Aorta (tissue), 5 donors: ENCODE measurements at places on chromosomes 11 and 22. TPM values are rescaled to one million over a fixed set of nuclear protein-coding genes. Genes with fewer than 3 reads are reported as not detected.
A peak's percentile ranks its signal among the peaks of the same experiment; 100 is the strongest.

GRCh38 chr11:121953122-121953521 lies 162.9 kb downstream of the BLID start:
- H3K4me3 ChIP-seq = no peak overlapping the region
- H3K4me1 ChIP-seq = no peaks in the 10 kb centered on the region
- no peak for DNase-seq
- peaks cover 3% of the 10 kb centered on the region for H3K27me3 ChIP-seq
- H3K27ac ChIP-seq = no peak overlapping the region

- no peaks in the 10 kb centered on the region for H3K36me3 ChIP-seq
- no peaks in the 10 kb centered on the region for H3K4me1 ChIP-seq
- no peak overlapping the region for H3K4me3 ChIP-seq
- H3K27me3 ChIP-seq = no peaks in the 10 kb centered on the region
- no peak for DNase-seq
Observed at GRCh38 chr22:49678137-49678841, 149.4 kb downstream of the BRD1 start.

DNA sequence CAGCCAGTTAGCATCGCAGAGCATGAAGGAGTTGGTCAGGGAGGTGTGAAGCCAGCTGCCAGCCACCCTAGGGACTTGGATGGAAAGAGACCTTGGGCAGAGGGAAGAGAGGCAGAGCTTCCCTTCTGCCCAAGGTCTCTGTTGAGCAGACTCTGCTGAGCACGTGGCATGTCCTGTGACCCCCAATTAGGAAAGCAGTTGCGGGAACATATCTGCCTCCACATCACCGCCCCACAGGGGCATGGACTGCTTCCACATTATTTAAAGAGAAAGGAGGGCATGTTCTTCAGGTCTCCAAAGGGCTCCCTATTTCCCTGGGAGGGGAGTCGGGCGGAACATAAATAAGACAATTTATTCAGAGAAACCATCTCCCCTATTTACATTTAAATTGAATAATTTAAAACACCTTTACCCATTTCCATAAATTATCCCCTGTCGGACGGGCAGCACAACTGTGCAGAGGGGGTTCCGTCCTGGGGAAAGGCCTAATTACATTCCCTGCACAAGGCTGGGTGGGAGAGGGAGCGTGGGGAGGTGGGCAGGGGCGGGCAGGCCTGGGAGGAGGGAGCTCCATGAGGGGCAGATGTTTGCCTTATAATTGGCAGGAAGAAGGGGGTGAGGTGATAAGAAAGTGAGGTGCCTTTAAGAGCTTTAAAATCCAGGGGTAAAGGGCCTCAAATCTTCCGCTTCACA lies 88.8 kb upstream of the THY1 start:
- H3K4me1 ChIP-seq = no peaks in the 10 kb centered on the region
- no peak overlapping the region for H3K27ac ChIP-seq
- DNase-seq = no peak
- H3K4me3 ChIP-seq = no peak overlapping the region
- no peaks in the 10 kb centered on the region for H3K27me3 ChIP-seq

GRCh38 chr22:40215266-40215665 lies 37.5 kb downstream of the TNRC6B start:
- H3K36me3 ChIP-seq = no peaks in the 10 kb centered on the region
- peak; percentile 71 for DNase-seq
- no peak overlapping the region for H3K27ac ChIP-seq

DNA sequence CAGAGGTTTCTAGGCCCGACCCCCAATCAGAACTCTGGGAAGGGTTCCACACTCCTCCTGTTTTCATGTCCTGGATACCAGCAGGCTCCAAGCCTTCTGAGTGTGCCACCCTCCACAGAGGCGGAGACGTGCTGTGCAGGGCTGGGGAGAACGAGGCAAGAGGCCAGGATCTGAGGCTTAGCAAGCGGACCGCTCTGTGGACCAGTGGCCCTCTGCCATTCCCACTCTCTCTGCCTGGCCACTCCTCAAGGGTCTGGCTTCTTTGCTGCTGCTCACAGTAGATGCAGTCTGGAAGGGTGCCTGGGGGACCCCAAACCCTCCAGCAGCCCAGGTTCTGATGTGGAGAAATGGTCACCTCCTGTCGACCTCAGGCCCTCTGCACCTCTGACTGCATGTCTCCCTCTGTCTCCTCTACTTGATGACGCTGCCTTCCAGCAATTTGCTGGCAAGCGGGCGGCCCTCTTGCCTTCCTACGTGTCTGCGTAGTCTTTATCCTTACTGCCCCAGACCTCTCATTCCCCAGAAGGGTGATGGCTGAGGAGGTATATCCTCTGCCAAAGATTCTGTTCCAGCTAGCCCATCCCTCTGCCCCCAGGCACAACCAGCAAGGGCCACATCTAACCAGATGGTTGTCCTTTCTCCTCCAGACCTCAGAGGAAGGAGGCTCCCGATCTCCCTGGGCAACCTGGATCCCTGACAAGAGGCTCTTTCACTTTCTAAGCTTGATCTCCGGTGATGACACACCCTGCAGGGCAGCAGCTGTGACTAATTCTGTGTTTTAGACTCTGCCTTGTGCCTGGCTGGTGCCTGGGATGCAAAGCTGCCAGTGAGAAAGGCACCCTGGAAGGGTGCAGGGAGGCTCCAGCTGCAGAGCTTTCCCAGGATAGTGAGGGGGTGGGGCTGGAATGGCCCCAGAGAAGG lies 87.3 kb downstream of the NAT10 start:
- no peak overlapping the region for H3K4me3 ChIP-seq
- peak; percentile 91 for DNase-seq
- no peaks in the 10 kb centered on the region for H3K4me1 ChIP-seq
- H3K27ac ChIP-seq = peak overlapping the region; percentile 53

SCGB1D2 gene
- not detected for total RNA-seq

DNA sequence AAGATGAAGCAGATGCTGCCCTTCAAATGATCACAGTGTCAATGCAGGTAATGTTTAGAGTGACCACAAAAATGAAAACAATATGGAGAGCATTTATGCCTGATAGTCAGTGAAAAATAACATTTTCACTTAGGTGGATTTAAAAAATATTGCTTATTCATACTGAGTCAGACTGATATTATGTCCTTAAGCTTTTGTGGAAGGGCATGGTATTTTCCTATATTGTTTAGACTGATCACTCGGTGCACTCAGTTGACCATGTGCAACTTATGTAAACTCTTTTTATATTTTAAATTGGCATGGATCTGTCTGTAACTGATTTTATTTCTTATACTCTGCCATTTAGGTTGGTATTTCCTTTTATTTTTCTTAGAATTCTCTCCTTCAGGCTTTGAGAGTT lies 106.6 kb downstream of the DYNC2H1 start:
- H3K4me1 ChIP-seq = no peaks in the 10 kb centered on the region
- no peaks in the 10 kb centered on the region for H3K27me3 ChIP-seq
- no peak overlapping the region for H3K27ac ChIP-seq
- no peak overlapping the region for H3K4me3 ChIP-seq
- DNase-seq = no peak
- H3K36me3 ChIP-seq = no peaks in the 10 kb centered on the region

DNA sequence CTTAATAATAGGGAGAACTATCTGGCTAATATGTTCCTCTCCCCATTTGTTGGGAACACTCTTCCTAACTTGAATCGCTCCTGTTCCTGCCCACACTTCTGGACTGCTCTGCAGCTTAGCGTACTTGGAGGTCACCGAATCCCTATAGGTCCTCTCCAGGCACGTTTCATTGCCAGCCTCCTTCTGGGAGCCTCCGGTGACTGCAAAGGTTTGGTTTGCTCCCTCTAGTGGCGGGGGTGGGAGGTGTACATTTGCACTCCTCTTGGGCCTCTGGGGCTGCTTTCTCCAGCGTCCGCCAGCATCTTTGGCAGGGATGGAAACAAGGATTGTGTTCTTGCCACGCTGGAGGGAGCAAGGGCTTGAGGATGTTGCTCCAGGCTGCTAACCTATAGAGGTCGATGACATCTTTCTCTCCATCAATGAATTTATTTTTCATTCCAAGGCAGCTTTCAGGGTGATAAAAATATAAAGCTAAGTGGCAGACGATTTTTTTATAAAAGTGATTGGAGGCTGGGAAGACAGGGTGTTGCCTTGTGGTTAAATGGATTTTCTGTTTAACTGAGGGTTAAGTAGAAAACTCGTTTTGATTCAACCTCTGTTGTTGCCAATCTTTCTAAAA lies 48.7 kb downstream of the TSPAN18 start:
- H3K4me1 ChIP-seq = no peaks in the 10 kb centered on the region
- H3K4me3 ChIP-seq = no peak overlapping the region
- no peak overlapping the region for H3K27ac ChIP-seq
- DNase-seq = no peak

- no peak overlapping the region for H3K27ac ChIP-seq
- no peaks in the 10 kb centered on the region for H3K27me3 ChIP-seq
- no peaks in the 10 kb centered on the region for H3K4me1 ChIP-seq
- DNase-seq = no peak
Observed at GRCh38 chr22:29343313-29343805, 27.9 kb upstream of the RASL10A start.

SEC14L6 gene
- 1.7 TPM for total RNA-seq

GRCh38 chr22:38843201-38843656 lies 599 bp downstream of the NPTXR start:
- no peaks in the 10 kb centered on the region for H3K36me3 ChIP-seq
- H3K27ac ChIP-seq = peak overlapping the region; percentile 29
- peak overlapping the region; percentile 55 for H3K4me3 ChIP-seq
- no peak for DNase-seq
- H3K27me3 ChIP-seq = no peaks in the 10 kb centered on the region

PRODH gene
- 1.0 TPM for total RNA-seq

DNA sequence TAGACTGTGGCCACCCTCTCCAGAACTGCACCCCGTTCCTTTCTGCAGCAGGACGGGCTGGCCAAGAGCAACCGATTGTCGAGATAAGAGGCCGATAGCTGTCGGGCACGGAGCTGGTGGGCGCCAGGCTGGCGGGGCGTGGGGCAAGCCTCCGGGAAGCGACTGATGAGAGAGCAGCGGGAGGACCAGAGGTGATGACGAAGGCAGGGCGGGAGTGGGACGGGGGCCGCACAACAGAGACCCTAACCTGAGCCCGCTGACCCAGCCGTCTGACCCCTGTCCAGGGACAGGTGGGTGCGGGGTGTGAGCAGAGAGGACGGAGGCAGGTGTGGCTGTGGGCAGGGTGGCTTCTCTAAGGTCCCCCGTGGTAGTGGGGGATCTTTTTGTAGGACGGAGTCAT lies 7.3 kb upstream of the BRSK2 start:
- H3K27ac ChIP-seq = no peak overlapping the region
- H3K27me3 ChIP-seq = no peaks in the 10 kb centered on the region
- H3K4me3 ChIP-seq = no peak overlapping the region
- no peaks in the 10 kb centered on the region for H3K4me1 ChIP-seq
- DNase-seq = peak; percentile 72

GRCh38 chr11:82398300-82398815 lies 335.3 kb downstream of the FAM181B start:
- H3K27ac ChIP-seq = no peak overlapping the region
- peak; percentile 46 for DNase-seq
- H3K36me3 ChIP-seq = no peaks in the 10 kb centered on the region

GRCh38 chr11:47617417-47617809 lies 23.2 kb upstream of the C1QTNF4 start:
- H3K27me3 ChIP-seq = no peaks in the 10 kb centered on the region
- H3K27ac ChIP-seq = no peak overlapping the region
- DNase-seq = no peak
- H3K36me3 ChIP-seq = no peaks in the 10 kb centered on the region

DNA sequence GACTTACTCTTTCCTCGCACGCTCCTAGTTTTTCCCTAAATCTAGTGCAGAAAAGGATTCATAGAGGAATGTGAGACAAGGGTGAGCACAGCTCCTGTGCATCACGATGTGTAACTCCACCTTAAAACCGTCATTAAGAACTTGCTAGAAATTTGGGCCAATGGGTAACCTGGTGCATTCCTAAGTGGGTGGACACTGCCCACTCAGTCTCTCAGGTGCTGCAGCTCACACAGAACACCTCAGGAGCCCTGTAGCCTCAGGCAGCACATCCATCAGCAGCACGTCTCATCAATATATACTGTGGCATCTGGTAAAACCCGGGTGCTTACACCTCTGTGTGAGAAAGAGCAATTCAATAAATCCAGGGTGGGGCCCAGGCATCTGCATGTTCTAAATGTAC lies 12.4 kb downstream of the POU2AF3 start:
- no peak overlapping the region for H3K4me3 ChIP-seq
- H3K27ac ChIP-seq = no peak overlapping the region
- no peaks in the 10 kb centered on the region for H3K4me1 ChIP-seq
- no peaks in the 10 kb centered on the region for H3K27me3 ChIP-seq
- H3K36me3 ChIP-seq = no peaks in the 10 kb centered on the region

DNA sequence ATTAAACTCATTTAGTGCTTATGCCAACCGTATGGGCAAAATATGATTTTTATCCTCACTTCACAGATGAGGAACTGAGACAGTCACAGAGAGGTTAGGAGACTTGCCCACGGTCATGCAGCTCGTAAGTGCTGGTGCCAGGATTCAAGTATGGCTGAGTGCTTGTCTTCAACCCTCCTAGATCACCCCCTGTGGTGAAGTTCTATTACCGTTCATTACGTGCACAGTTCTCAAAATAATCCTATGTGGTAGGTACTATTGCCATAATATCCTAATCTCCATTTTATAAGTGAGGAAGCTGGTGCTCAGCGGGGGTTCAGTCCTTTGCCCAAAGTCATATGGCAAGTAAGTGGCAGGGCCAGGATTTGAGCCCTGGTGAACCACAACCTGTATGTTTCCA lies 1.5 kb downstream of the MIEF1 start:
- H3K4me3 ChIP-seq = no peak overlapping the region
- H3K4me1 ChIP-seq = peaks cover 2% of the 10 kb centered on the region
- DNase-seq = no peak
- H3K27me3 ChIP-seq = no peaks in the 10 kb centered on the region

SLC7A4 gene
- total RNA-seq = not detected

DNA sequence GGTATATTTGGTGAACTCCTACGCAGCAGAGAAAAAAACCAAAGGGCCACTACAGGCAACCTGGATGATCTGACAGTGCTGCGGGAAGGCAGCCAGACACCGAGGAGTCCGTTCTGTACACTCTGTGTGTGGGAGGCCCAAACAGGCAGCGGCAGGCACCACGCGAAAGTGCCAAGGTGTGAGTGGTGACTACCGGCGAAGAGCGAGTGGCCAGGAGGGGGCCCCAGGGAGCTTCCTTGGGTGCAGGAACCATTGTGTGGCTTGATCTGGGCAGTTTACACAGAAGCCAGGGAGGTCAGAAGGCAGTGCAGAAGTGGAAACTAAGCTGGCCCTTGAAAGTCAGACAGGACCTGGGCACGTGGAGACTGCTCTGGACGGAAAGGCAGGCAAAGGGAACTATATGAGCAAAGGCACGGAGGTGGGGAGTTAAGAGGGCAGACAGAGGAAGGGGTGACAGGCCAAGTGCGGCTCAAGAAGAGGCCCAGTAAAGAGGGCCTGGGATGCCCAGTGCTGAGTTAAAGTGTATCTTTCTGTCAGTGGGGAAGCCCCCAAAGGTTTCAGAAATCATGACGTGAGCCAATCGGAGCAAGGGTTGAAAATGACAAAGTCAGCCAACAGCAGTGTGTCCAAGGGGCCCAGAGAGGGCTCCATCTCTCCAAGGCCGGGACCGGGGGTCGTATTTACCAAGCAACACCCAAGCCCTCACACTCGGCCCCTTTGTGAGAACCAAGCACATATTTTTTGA lies 10.6 kb downstream of the TMEM184B start:
- H3K27me3 ChIP-seq = no peaks in the 10 kb centered on the region
- no peak overlapping the region for H3K4me3 ChIP-seq
- H3K36me3 ChIP-seq = no peaks in the 10 kb centered on the region
- H3K27ac ChIP-seq = no peak overlapping the region
- peak; percentile 85 for DNase-seq
- H3K4me1 ChIP-seq = peaks cover 8% of the 10 kb centered on the region
